Muscle of back (tissue), 13 donors: ENCODE measurements at places on chromosomes 11 and 22.

DNA sequence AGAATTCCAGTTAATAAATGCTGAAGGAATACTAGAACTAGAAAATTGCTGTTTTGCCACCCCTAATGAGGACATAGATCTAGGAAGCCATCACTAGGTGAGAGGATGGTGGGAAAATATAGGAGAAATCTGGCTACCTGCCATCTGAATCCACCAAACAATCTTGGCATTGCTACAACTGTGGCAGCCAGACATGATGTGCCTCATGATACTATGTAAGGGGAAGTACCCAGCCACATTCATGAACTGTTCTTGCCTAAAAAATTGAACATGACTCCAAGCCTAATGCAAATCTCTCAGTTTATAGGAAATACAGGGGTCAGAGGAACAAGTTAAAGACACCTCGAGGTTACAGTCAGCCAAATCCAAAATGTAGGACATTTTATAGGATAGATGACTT is 72.8 kb downstream of the SFI1 start:
- DNase-seq, result no peak

GRCh38 chr22:38751066-38751421 is 4.8 kb downstream of the SUN2 start:
- no peak for DNase-seq

DNA sequence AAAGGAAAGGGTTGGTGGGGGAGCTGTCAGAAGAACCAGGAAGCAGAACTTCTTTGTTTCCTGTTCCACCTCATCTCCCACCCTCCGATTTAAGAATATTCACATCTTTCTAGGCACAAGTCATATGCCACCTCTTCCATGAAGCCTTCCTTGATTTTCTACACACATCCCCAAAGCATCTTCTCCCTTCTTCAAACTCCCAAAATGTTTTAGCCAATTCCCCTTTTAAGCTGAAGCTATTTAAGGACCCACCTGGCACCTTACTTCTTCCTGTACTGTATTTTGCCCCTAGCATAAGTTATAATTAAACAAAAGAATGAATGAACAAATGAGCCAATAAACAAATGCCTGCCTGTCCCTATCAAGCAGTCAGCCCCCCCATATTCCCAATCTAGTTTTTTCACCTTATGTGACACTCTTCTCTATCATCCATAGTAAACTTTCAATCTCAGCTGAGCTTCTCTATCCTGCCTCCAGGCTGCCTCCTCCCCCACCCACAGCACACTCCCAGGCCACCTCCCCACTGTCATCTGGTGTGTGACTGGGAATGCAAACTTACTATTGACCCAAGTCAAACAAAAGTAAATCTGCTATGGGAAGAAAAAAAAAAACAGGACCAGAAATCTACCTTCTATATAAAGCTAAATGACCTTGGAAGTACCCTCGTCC is 3.9 kb downstream of the TNKS1BP1 start:
- DNase-seq, result no peak

- no peak for DNase-seq
Observed at GRCh38 chr22:46073683-46074504, 76.4 kb upstream of the PPARA start.

- DNase-seq, result no peak
Observed at GRCh38 chr22:36768616-36769015, 7.3 kb downstream of the IFT27 start.

- DNase-seq, result no peak
Observed at GRCh38 chr11:115778928-115779650, 274.9 kb upstream of the CADM1 start.

GRCh38 chr22:29141078-29141688 is 64.5 kb upstream of the EMID1 start:
- DNase-seq, result no peak

- peak; percentile 92 for DNase-seq
Observed at GRCh38 chr22:50326956-50327710, at the start of gene DENND6B. Gene DENND6B (minus strand): TSS chr22:50327012. CDS start chr22:50326988, 24 bp downstream.
